H9 (cell line): ENCODE measurements at places on chromosomes 4 and X.
A peak's percentile ranks its signal among the peaks of the same experiment; 100 is the strongest.

DNA sequence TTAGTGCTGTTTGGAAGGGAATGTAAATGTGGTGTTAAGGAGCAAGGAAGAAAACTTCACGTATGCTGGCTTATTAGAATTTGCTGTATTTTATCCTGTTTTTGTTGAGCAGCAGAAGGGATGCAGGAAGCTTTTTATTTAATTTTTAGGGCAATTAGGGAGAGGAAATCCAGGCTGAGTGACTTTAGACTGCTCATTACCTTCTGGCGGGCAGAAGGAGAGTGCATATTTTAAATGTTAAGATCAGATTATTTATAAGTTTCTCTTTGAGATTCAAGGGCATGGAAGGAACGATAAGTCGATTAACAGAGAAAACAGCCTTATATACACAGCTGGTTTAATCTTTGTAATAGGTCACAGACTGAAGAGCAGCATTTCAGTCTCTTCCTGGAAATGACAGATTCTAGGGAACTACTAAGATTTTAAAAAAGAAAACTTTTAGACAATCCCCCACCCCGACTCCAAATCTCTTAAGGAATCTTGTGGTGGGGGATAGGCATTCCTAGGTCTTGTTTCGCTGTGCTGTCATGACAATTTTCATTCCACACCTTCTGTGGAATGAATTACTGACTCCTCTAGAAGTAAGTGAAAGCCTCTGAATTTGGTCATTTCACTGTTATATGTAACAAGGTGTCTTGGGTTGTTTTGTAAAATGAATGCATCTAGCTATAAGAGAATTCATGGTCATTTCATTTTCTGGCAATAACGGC, 402.5 kb downstream of the RAPGEF2 start:
- peaks cover 2% of the 10 kb centered on the region; the same call in 1 of the 2 replicates for H3K4me1 ChIP-seq
- H3K27ac ChIP-seq = no peak overlapping the region
- DNase-seq = no peak
- no peaks in the 10 kb centered on the region for H3K27me3 ChIP-seq

GRCh38 chr4:101862595-101862994, 72.1 kb downstream of the BANK1 start:
- H3K27ac ChIP-seq = no peak overlapping the region
- no peak overlapping the region for H3K4me3 ChIP-seq
- no peak for DNase-seq
- H3K36me3 ChIP-seq = no peaks in the 10 kb centered on the region
- no peaks in the 10 kb centered on the region for H3K27me3 ChIP-seq

GRCh38 chr4:85741921-85742591, 267.1 kb downstream of the ARHGAP24 start:
- no peak overlapping the region for H3K27ac ChIP-seq
- H3K36me3 ChIP-seq = no peaks in the 10 kb centered on the region
- no peak overlapping the region for H3K4me3 ChIP-seq

GRCh38 chr4:108473163-108473720, 147.1 kb upstream of the RPL34 start:
- no peak overlapping the region for H3K27ac ChIP-seq
- H3K36me3 ChIP-seq = no peaks in the 10 kb centered on the region
- no peak for DNase-seq
- no peaks in the 10 kb centered on the region for H3K4me1 ChIP-seq
- no peak overlapping the region for H3K4me3 ChIP-seq

DNA sequence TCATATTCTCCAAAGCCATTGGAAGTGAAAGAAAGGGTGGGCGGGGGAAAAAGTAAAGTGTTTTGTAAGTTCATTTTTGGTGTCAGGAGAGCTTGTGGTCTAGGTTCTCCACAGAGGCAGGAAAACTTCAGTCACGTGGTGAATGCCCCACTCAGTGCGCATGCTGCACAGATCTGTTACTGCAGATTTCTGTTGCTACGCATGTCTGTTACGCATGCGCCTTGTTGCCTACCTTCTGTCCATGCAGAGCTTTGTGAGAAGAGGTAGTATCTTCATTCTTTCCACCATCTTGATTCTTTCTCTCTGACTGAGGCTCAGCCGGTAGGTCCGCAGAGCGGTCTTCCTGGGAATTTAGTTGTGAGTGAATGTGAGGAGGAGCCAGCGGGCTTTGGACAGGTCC, 15.1 kb upstream of the PAGE3 start:
- no peaks in the 10 kb centered on the region for H3K27me3 ChIP-seq
- H3K27ac ChIP-seq = no peak overlapping the region
- H3K4me3 ChIP-seq = no peak overlapping the region

- no peak overlapping the region for H3K4me3 ChIP-seq
- no peak overlapping the region for H3K27ac ChIP-seq
- no peak for DNase-seq
- H3K4me1 ChIP-seq = no peaks in the 10 kb centered on the region
Measured at GRCh38 chr4:166301266-166301665, 428.2 kb downstream of the TLL1 start.

GRCh38 chr4:6733358-6734164, 17.6 kb downstream of the BLOC1S4 start:
- no peak for DNase-seq
- no peaks in the 10 kb centered on the region for H3K36me3 ChIP-seq
- H3K27ac ChIP-seq = no peak overlapping the region
- no peaks in the 10 kb centered on the region for H3K27me3 ChIP-seq
- no peaks in the 10 kb centered on the region for H3K4me1 ChIP-seq

DNA sequence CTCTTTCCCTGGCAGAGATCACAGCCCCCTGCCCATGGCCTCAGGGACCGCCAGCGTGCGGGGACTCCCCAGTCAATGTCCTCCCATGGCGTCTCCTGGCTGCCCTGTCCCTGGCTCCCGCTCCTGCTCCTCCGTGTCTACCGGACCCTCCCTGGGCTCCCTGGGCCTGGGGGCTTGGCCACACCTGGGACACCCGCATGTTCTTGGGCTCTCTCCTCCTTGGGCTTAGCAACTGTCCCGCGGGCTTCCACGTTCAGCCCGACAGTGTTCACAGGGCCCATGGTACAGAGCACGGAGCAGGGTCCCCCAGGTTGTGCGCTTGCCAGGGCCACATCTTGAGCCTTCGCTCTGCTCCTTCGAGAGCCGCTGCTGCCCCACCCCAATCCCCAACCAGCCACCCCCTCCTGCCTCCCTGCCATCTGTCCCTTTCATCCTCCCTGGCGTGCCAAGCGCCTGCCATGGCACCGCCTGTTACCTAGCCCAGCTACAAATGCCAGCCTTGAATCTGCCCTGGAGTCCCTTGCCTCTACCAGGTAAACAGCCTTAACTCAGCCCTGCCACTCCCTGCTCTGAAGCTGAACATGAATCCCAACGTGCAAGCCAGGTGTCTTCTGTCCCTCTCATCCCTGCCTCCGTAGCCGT, 3.9 kb downstream of the AVPR2 start:
- H3K27me3 ChIP-seq = no peaks in the 10 kb centered on the region
- H3K27ac ChIP-seq = no peak overlapping the region
- H3K4me3 ChIP-seq = no peak overlapping the region
- H3K36me3 ChIP-seq = peaks cover 12% of the 10 kb centered on the region; the same call in 1 of the 2 replicates

DNA sequence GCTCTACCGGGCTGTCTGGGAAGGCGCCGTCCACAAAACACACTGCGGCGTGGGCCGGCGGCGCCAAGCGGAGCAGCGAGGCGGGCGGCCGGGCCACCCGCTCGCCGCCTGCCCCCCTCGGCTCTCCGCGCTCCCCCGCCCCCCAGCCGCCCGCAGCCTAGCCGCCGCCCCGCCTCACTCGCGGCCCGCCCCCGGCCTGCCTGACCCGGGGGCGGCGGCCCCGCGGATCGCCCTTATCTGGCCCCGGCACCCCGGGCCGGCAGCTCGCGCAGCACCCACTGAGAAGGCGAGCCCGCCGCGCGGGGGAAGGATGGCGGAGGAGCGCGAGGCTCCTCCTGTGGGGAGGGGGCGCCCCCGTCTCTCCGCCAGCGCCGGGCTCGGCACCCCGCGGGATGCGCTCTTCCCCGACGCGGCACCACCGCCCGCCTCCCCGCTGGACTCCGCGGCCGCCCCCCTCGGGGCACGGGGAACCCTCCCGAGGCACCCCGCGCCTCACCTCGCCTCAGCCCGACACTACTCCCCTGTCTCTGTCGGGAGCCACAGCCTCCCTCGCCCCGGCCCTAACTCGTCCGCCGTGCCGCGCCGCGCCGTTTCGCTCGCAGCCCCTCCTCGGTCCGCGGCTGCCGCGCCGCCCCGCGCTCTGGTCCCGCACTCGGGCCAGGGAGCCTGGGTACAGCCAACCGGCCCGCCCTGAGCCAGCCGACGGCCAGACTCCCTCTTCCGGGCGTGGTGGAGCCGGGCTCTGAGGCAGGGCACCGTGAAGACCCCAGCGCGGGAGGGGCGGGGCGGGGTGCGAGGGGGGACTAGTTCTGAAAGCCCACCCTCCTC, 566 bp downstream of the ATP11C start:
- no peak for DNase-seq
- H3K4me3 ChIP-seq = peak overlapping the region; percentile 77
- H3K27me3 ChIP-seq = no peaks in the 10 kb centered on the region
- no peak overlapping the region for H3K27ac ChIP-seq
- H3K36me3 ChIP-seq = peaks cover 4% of the 10 kb centered on the region; the same call in 1 of the 2 replicates

DNA sequence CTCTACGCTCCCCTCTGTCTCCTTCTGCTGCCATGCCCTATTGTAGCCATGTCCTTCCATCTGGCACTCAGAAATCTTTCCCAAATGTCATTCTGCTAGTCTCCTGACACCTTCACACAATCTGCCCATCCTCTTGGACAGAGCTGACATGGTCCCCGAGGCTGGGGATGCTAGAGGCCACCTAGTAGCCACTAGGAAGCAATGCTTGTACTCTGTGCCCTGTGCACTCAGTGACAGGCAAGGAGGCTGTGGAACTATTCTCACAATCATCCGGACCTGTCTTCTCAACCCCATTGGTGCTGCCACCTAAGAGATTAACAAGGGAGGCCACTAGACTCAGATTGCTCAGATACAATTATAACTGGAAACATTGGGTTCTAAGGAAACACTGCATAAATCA, 112.6 kb upstream of the TMEM164 start:
- no peaks in the 10 kb centered on the region for H3K36me3 ChIP-seq
- no peak overlapping the region for H3K27ac ChIP-seq
- no peaks in the 10 kb centered on the region for H3K4me1 ChIP-seq
- H3K4me3 ChIP-seq = no peak overlapping the region
- no peaks in the 10 kb centered on the region for H3K27me3 ChIP-seq

- H3K4me1 ChIP-seq = no peaks in the 10 kb centered on the region
- H3K36me3 ChIP-seq = peaks cover 65% of the 10 kb centered on the region
Measured at GRCh38 chr4:84681486-84682274, 98.8 kb downstream of the CDS1 start.

GRCh38 chr4:124790471-124790870, 77.9 kb upstream of the ANKRD50 start:
- H3K4me3 ChIP-seq = no peak overlapping the region
- no peak overlapping the region for H3K27ac ChIP-seq
- no peaks in the 10 kb centered on the region for H3K27me3 ChIP-seq
- 0 out of 2 replicates have a peak, but pooled peaks cover 4% of the 10 kb centered on the region for H3K36me3 ChIP-seq
- DNase-seq = no peak

- H3K4me1 ChIP-seq = no peaks in the 10 kb centered on the region
- peak; percentile 89 for DNase-seq
Measured at GRCh38 chrX:119273420-119274192, 37.5 kb downstream of the PGRMC1 start.

GRCh38 chrX:131729295-131729694, 185.4 kb downstream of the OR13H1 start:
- H3K27me3 ChIP-seq = no peaks in the 10 kb centered on the region
- no peak overlapping the region for H3K27ac ChIP-seq
- no peaks in the 10 kb centered on the region for H3K4me1 ChIP-seq
- H3K4me3 ChIP-seq = no peak overlapping the region
- no peak for DNase-seq

DNA sequence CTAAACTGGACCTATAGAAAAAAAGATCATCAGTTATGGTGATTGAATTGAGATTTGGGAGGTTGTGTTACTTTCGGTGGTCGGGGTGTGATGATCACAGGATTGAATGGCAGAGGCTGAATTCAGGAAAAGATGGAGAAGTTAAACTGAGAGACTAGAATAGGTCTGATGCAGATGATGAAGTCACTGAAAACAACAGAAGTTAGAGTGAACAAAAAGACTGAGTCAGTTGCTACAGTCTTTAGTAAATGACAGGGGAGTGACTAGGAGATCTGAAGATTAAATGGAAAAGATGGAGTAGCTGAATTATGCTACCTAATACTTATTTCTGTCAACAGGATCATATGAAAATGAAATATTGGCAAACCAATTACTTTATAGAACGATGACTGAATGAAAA, 163.2 kb downstream of the RPA4 start:
- H3K4me1 ChIP-seq = no peaks in the 10 kb centered on the region
- no peak overlapping the region for H3K27ac ChIP-seq
- H3K4me3 ChIP-seq = no peak overlapping the region
- H3K27me3 ChIP-seq = no peaks in the 10 kb centered on the region
- no peak for DNase-seq
- H3K36me3 ChIP-seq = no peaks in the 10 kb centered on the region

- H3K4me3 ChIP-seq = peak overlapping the region; percentile 38
- no peaks in the 10 kb centered on the region for H3K27me3 ChIP-seq
- DNase-seq = peak; percentile 93
- peaks cover 4% of the 10 kb centered on the region for H3K36me3 ChIP-seq
Measured at GRCh38 chrX:46327566-46328115, 217.6 kb downstream of the ZNF674 start.

GRCh38 chr4:80016506-80016905, 56.5 kb downstream of the ANTXR2 start:
- no peak overlapping the region for H3K27ac ChIP-seq
- DNase-seq = no peak
- no peaks in the 10 kb centered on the region for H3K36me3 ChIP-seq
- H3K4me3 ChIP-seq = no peak overlapping the region
- no peaks in the 10 kb centered on the region for H3K27me3 ChIP-seq

DNA sequence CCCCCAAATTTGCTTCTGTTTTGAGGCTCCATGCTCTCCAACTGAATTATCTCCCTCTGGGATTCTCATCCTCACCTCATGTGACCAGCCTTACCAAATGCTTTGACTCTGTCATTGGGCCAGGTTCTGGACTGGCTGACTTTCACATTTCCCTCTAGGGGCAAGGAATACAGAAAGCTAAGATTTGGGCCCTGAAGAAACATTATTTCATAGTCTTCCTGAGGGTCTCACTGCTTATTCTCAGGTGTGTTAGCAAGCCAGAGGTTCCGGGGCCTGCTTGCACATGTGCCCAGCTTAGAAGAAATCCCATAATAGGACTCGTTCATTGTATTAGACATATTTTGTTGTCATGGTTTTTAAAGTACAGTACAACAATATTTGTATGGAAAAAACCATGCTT, 62.6 kb upstream of the TEX13D start:
- H3K27ac ChIP-seq = no peak overlapping the region
- no peaks in the 10 kb centered on the region for H3K27me3 ChIP-seq
- DNase-seq = no peak
- no peaks in the 10 kb centered on the region for H3K36me3 ChIP-seq
- no peaks in the 10 kb centered on the region for H3K4me1 ChIP-seq

DNA sequence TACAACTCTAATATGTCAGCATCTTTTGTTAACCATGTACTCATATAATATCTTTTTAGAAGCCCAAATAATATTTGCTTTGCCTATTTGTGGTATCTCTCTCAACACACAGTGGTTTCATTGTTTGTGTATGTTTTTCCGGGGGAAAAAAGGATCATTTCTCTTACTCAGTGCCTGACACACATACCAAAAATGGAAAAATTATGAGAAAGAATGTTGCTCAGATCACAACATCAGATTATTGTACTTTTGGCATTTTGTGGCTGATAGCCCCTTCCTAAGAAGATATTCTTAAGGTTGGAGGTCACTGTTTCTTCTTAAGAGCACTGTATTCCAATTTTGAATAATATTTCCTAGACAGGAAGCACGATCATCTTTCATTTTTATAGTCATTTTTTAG, 93.6 kb downstream of the PDLIM5 start:
- H3K36me3 ChIP-seq = no peaks in the 10 kb centered on the region; the same call in 1 of the 2 replicates
- DNase-seq = no peak
- H3K27me3 ChIP-seq = no peaks in the 10 kb centered on the region
- H3K4me1 ChIP-seq = peaks cover 9% of the 10 kb centered on the region; the same call in 1 of the 2 replicates

- H3K27ac ChIP-seq = no peak overlapping the region
- DNase-seq = no peak
- no peaks in the 10 kb centered on the region for H3K27me3 ChIP-seq
- H3K36me3 ChIP-seq = peaks cover 9% of the 10 kb centered on the region
- no peaks in the 10 kb centered on the region; the same call in 1 of the 2 replicates for H3K4me1 ChIP-seq
Measured at GRCh38 chr4:67084783-67085182, 460.5 kb downstream of the CENPC start.
